ENCODE measurements at places on chromosomes 4 and X.

DNA sequence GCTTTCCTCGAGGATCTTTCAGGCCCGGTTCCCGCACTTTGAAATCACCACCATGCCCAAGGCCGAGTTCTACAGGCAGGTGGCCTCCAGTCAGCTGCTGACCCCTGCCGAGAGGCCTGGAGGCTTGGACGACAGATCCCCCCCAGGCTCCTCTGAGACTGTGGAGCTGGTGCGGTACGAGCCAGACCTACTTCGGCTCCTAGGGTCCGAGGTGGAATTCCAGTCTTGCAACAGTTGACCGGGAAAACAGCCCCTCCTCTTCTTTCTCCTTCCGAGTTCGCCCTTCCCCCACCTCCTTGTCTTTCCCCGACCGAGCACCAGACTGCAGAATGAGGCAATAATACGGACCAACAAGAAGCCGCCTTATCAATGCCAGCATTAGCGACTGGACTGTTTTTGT is 54.4 kb downstream of the ELF4 start:
- no peak for DNase-seq

GRCh38 chrX:110442635-110443034 is 84.0 kb downstream of the RTL9 start:
- no peak for DNase-seq

DNA sequence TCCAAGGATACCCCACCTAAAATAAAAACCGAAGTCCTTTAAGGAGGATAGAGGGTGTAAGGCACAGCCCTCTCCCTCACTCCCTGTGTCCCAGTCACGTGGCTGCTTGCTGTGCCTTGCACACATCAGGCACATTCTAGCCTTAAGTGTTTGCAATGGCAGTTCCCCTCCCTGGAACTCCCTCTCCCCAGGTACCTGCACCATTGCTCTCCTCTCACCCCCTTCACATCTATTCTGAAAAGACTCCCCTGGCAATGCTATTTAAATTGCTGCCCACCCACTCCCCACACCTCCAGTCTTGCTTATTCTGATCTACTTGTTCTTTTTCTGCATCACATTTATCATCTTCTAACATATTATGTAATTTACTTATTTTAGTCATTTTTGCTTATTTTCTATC is 91.6 kb upstream of the LNX1 start:
- no peak for DNase-seq

- no peak for DNase-seq
These were observed 183.7 kb downstream of the FBXW7 start for GRCh38 chr4:152352215-152352614.

GRCh38 chr4:3530663-3531254 is 1.5 kb downstream of the LRPAP1 start:
- DNase-seq: no peak

DNA sequence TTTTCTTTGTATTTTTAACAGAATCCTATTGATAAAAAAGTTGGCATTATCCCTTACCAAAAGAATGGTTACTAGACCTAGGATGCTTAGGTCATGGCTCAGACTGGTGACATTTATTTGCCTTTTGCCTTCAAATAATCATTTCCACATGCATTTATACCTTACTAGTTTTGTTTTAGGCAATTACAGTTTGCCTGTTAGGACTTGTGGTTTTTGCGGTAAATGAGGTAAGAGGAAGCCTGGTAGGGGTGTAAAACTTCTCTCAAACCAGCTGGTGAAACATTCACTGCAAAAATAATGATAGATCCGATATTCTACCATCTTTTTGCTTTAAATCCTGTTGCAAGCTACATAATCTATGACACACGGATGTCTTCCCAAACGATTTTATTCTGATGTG is 12.1 kb downstream of the LAMP2 start:
- DNase-seq: no peak

- no peak for DNase-seq
These were observed 161.5 kb downstream of the ARHGAP6 start for GRCh38 chrX:11504234-11504633.

DNA sequence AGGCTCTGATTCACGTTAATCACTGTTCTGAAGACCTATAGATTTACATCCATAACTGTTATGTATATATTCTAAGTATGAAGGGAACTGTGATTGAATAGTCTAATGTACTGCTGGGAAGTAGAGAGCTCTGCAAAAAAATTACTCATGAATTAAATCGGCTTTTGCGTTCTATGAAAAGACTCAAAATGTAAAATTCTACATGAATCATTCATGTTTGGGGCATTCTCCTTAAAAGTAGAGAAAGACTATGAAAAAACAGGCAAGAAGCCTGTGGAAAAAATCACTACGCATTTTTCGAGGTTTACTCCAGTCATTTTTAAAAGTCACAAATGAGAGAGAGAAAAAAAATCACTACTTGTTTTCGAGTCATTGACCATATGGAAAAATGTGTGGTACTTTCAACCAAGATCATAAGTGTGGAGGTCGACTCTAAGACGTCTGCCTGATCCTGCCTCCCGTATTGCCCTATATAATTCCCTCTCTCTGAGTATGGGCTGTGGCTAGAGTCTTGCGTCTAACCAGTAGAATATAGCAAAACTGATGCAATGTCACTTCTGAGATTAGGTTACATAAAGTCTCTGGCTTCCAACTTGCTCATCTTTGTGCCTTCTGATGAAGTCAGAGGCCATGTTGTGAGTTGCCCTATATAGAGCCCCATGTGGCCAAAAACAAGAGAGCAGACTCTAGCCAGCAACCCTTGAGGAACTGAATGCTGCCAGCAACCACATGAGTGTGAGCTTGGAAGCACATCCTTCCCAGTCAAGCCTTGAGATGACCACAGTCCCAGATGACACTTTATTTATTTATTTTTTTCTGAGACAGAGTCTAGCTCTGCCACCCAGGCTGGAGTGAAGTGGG is 32.1 kb upstream of the VEGFD start:
- DNase-seq: no peak

- DNase-seq: no peak
These were observed 101.5 kb downstream of the PSAPL1 start for GRCh38 chr4:7333024-7333780.

DNA sequence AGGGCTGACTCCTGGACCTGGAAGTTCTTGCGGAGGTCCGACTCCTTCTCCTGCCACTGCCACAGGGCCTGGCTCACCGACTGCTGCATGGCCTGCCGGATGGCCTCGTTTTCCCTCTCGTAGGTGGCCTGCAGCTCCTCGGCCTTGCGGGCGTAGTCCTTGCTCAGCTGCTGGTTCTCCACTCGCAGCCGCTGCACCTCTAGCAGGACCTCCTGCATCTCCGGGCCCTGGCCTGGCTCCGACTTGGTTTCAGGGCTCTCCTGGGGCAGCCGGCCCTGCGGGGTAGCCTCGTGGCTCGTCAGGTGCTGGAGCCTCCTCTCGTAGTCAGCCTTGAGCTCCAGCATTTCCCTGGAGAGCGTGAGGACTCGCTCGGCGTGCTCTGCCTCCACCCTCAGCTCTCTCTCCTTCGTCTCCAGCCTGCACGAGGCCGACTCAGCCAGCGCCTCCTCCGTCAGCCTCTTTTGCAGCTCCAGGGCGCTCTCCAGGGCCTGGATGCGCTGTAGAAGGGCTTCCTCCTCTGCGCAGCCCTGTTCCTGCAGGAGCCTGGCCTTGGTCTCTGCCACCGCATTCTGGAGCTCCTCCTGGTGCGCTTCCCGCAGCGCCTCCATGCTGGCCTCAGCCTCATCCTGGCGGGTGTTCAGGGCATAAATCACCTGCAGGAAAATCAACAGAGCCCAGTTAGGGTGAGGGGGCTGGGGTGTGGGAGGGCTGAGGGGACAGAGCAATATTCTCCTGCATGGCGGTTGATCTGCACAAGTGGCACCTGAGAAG is 72.2 kb downstream of the FAM184B start:
- DNase-seq: no peak

DNA sequence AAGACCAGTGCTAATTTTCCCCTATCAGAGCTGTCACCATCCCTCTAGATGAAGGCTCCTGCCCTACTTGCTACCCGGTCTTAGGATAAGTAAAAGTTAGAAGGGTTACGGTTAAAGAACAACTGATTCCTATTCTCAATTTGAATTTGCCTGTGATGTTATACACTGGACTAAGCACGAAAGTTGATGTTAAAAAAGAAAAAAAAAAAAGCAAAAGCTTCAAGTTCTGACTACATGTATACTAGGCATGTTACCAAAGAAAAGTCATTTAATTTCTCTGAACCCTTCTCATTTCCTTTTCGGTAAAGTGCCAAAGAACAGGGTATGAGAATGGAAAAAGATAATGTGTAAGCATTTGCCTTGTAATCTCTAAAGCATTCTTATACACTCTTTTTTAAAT is 1.4 kb upstream of the PPID start:
- no peak for DNase-seq

DNA sequence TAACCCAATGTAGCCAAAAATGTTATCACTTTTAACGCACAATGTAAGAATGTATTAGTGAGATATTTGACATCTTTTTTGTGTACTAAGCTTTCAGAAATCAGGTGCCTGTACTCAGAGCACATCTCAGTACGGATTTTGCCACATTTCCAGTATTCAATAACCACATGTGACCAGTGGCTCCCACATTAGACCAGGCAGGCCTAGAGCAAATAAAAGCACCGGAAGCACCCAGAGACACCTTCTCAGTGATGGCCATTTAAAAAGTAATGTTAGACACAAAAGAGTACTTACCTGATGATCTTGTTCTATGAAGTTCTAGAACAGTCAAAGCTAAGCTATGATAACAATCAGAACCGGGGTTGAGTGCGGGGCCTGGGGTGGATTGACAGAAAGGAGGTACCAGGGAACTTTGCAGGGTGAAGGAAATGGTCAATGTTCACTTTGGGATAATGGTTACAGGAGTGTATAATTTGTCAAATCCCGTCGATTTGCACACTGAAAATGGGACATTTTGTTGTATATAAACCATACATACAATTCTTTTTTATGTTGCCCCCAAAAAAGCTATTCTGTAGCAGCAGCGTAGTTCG is 1.2 kb downstream of the CTPS2 start:
- DNase-seq: no peak

DNA sequence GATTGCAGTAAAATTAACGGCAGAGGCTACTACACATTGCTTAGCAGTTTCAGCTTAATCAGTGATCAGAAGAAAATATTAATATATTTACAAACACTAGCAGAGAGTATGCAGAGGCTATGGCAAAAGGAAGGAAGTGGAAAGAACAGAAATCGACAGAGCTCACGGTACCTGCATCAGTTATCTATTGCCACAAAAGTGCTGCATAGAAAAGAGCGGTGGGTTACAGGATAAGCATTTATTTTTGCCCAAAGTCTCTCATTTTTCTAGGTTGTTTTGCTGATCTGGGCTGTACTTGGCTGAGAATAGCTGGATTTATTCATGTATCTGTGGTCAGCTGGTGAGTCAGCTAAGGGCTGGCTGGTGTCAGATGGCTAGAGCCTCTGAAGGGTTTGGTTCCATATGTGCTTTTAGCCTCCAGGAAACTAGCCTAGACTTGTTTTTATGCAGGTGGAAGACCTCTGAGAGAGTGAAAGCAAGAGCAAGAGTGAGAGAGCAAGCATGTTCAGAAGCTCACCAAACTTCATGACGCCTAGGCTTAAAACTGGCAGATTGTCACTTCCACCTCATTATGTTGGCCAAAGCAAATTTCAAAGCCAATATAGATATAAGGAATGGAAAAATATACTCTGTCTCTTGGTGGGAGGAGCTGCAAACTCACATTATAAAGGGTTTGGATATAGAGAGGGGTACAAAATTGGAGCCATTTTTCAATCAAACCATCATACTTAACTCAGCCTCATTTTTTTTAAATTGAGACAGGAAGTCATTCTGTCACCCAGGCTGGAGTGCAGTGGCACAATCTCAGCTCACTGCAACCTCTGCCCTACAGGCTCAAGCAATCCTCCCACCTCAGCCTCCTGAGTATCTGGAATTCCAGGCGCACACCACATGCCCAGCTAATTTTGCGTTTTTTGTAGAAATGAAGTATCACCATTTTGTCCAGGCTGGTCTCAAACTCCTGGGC is 153.2 kb upstream of the RPL34 start:
- DNase-seq: no peak

DNA sequence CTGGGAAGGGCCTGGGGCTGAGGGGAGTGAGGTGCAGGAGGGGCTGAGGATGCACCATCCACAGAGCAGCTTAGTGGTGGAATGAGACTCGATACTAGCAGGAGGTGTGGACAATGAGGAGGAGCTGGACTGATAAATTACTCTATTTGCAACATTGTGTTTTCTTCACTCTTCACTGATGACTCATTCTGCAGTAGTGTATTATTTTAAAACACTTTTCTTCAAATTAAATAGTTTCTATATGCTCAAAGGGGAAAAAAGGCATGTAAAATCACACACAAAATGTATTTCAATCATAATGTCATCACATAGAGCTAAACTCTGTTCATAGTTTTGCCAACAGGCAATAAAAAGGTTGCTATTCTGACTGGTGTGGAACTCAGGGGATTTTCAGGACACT is 467.0 kb upstream of the CTSO start:
- DNase-seq: no peak

GRCh38 chrX:20527558-20528011 is 260.9 kb upstream of the RPS6KA3 start:
- DNase-seq: no peak

DNA sequence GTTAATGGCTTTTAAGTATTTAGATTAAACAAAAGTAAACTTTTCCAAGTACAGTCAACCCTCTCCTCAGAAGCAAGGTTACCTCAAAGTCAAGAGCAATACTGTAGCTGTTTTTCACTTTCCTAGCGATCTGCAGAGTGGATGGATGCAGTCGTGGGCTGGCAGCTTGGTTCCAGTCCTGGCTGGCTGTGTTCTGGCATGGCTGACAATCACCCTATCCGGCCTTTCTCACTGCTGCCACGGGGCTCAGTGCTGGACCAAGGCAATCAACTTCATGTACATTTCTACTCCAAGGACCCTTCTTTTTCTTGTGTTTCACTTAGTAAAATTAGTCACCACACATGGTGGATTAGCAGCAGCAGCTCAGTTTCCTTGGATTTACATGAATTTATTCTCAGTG is 208.3 kb downstream of the GABRB1 start:
- DNase-seq: no peak

DNA sequence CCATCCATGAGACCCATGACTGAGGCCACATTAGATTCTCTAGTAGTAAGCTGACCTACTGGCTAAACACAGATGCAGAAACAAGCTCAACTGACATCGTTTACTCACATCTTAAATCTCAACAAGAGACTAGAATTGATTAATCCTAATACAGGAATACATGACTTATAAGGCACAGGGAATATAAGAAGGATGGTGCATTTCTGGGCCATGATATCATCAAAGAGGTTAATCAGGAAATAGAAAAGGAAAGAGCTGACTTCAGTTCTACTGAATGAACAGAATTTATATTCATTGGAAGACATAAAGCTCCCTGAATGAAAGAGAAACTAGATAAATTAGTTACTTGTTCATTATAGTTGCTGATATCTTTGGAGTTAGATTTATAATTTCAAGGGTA is 1406.5 kb downstream of the STIM2 start:
- DNase-seq: no peak

- DNase-seq: no peak
These were observed 91.9 kb upstream of the PPP1R2C start for GRCh38 chrX:42869659-42870476.

GRCh38 chr4:6338175-6338950 is 68.7 kb downstream of the WFS1 start:
- no peak for DNase-seq

- DNase-seq: no peak
These were observed 756.3 kb upstream of the ATOH1 start for GRCh38 chr4:93072292-93072691.

- no peak for DNase-seq
These were observed 69.6 kb upstream of the BCOR start for GRCh38 chrX:40167233-40167849.

GRCh38 chrX:28835991-28836390 is 248.7 kb downstream of the IL1RAPL1 start:
- no peak for DNase-seq
